ENCODE measurements at places on chromosomes 1 and 21. TPM values are rescaled to one million over a fixed set of nuclear protein-coding genes. Genes with fewer than 3 reads are reported as not detected.

Gene BTG2
- 8.0 TPM for total RNA-seq

Gene PLPP3
- 280 TPM for total RNA-seq

Gene GREM2
- 7.8 TPM for total RNA-seq

Gene TRAPPC10
- total RNA-seq: 15.1 TPM

Gene ROR1
- total RNA-seq: 12.8 TPM

Gene KIF14
- 1.2 TPM for total RNA-seq

Data from smooth muscle cell of bladder (primary cell).